HT-29 (cell line): ENCODE measurements at places on chromosomes 5 and 9.

- DNase-seq, result no peak
Observed at GRCh38 chr9:27227192-27227591, 69.8 kb downstream of the EQTN start.

DNA sequence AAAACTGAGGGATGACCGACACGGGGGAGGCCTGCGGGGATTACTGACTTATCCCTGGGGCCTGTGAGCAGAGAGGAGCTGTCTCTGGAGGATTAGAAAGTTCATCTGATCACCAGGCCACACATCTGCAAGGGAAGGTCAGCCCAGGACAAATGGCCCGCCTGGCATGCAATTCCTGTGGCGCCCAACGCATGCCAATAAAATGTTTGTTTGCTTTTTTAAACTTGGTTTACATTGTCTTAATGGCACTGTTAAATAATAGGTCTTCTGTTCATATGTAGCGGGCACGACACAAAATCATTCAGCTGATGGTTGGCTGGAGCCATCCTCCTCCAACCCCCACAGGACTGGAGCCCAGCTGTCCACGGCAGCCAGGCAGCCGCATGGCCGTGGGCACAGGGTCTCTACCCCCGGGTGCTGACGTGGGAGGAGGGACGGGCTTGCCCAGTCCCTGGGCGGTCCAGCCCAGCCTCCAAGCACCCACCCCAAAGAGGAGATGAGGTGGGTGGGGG, 41.0 kb upstream of the SLC12A7 start:
- peak; percentile 83 for DNase-seq

GRCh38 chr9:11779971-11780370, 913.2 kb upstream of the TYRP1 start:
- DNase-seq, result no peak

- peak; percentile 9 for DNase-seq
Observed at GRCh38 chr5:140868721-140869554, at the start of gene PCDHA11. PCDHA11 (plus strand) TSS chr5:140868957; CDS start chr5:140869104, 147 bp downstream.

DNA sequence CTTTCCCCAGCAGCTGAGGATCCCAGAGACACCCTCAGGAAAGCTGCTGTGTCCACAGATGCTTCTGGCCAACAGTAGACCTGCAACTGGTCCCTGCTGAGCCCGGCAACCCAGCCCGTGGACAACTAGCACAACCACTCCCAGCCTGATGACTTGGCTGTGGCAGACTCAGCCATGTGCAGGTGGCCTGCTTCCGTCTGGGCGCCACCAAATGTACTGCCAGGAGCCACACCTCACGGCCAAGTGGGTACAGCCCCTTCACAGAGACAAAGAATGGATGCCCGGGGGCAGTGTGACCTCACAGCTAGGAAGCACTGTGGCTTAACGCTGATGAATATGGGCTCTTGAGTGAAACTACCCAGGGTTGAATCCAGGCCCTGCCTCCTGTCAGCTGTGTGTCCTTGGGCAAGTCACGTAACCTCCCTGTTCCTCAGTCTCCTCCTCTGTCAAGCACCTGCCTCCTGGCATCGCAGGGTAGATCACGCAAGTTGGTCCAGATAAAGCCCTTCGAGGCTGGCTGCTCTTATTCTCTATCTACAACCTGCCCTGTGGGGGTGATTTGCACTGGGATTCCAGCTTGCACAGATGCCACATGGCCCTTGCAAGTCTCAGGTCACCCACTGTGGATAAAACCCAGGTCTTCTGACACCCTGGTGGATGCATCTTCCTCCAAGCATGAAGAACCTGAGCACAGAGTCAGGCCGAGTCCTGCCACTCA, 225.0 kb downstream of the PBX3 start:
- no peak for DNase-seq

GRCh38 chr5:124724357-124725039, 21.9 kb downstream of the ZNF608 start:
- no peak for DNase-seq

DNA sequence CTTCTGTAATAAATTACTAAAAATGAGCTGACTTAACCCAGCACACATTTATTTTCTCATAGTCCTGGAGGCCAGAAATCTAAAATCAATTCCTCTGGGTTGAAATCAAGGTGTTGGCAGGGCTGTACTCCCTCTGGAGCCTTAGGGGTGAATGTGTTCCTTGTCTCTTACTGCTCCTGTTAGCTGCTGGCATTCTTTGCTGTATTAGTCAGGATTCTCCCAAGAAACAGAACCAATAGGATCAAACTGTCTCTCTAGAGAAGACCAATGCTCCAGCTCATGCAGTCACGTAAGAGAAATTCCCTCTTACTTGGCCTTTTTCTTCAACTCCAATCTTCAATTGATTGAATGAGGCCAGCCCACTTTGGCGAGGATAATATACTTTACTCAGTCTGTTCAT, 15.3 kb upstream of the CD180 start:
- no peak for DNase-seq

DNA sequence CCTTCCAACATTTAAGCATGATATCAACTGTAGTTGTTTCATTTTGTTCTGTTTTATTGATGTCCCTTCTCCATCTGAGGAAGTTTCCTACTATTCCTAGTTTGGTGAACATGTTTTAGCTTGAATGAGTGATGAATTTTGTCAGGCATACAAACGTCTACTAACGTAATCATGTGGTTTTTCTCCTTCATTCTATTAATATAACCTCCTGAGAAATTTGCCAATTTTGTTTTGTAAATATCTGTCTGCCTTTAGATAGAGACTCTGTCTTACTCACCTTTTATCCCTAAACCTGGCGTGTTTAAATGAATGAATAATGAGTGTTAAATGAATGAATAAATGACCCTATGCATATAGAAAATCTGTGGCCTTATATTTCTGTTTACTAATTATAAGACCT, 26.5 kb upstream of the NREP start:
- DNase-seq, result no peak

DNA sequence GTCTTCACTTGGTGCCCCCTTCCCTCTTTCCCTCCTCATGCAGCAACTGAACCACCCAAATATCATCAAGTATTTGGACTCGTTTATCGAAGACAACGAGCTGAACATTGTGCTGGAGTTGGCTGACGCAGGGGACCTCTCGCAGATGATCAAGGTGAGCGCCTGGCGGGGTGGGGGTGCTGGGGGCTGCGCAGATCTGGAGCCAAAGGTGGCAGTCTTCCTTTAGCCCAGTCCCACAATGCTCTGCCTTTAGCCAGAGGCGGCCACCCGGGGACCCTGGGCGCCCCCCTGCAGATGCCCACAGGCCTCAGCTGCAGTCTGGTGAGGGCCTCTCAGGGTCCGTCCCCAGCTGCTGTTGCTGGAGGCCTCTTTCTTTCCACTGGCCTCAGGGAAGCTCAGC, 63.7 kb downstream of the NEK6 start:
- DNase-seq, result no peak

DNA sequence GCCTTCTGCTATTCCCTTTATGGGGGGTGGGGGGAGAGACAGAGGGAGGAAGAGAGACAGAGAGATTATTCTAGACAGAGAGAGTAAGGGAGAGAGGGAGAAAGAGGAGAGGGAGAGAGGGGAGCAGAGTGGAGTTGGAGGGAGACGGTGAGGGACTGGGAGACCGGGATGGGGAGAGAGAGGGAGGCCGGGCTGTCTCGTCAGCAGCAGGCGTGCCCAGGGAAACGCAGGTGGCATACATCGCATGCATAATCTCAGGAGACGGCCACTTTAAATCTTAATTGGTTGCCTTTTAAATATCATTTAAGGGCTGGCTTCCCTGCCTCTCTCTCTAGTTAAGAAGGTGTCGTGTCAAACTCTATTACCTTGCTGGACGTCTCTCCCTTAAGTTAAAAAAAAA, 8.4 kb downstream of the IRX4 start:
- DNase-seq, result no peak

DNA sequence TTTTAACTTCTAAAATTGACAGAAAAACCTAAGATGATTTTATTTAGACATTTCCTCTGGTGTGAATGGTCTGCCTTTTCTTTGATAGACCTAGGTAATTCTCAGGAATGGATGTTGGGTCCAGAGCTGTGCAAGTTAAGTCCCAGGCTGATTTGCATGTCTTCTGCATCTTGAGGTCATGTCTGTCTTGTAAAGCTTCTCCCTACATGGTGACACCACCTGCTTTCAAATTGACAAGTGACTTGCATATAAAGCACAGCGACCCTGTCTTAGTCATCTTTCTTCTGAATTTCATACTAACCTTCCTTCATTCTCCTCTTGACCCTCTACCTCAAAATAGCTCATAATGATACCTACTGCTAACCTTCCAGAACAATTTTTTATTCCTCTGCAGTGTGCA, 29.2 kb downstream of the OSTF1 start:
- no peak for DNase-seq

- no peak for DNase-seq
Observed at GRCh38 chr5:39360471-39361111, 3.7 kb downstream of the C9 start.

- no peak for DNase-seq
Observed at GRCh38 chr9:14192556-14192955, 121.4 kb downstream of the NFIB start.

DNA sequence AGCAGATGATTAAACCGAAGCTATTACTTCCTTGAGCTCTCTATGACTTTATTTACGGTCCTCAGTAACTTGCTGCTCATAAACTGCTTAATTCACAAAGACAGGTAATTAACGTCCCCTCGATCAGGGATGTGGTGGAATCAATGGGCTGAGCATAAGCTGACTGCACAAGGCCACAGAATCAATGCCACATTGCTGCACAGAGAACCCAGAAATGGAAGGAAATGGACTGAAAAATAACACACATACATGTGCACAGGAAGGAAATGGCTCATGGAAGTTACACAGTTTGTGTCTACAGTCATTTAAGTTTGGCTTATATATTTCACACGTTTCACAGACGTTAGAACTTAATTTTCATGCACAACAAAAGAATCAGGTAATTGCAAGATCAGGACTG, 118.3 kb upstream of the KLF9 start:
- DNase-seq, result no peak

DNA sequence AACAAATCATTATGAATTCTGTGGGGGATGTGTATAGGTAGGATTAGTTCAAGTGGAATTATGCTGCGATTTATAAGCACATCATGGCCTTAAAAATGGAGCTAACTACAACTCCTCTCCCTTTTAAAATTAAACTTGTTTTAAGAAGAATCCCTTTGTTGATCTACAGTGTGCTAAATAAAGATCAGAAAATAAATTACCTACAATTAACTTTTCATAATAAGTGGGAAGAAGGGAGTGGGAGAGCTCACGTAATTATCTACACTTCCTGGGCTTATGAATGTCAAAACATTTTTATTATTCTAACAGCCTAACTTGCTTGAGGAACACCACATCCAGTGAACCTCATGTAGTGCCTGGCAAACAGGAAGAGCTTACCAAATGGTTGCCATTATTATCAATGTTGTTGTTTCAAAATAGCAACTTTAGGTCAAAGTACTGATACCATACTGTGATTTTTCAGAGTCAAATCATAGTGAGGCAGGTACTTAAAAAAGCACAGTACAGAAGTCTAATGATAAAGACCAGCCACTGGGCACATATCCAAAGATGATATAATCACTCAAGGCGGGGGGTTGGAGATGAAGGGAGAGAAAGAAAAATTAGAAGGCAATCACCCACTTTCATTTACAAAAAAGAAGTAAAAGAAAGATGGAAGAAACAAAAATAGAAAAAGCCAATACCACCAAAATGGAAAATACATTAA, 174.0 kb downstream of the RAPGEF6 start:
- DNase-seq, result no peak

- no peak for DNase-seq
Observed at GRCh38 chr9:97723819-97724218, 26.7 kb upstream of the XPA start.

DNA sequence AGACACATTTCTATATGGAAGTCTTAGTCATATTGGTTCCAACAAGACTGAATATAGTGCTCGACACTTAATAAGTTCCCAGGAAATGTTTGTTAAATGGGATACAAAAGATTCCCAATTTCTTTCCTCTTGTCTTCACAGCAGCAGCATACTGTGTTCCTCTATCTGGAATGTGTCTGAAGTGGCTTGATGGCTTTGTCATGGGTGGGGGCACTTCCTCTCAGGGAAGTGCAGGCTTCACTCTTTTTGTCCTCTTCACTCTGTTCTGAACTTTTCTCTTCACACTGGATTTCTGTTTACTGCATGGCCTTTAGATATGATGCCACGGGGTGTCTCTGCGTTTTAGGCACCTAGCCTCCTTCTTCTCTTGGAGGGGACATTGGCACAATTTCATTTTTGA, 127.7 kb upstream of the C9orf72 start:
- no peak for DNase-seq

GRCh38 chr5:172194985-172195774, 1.2 kb downstream of the EFCAB9 start:
- DNase-seq, result no peak

DNA sequence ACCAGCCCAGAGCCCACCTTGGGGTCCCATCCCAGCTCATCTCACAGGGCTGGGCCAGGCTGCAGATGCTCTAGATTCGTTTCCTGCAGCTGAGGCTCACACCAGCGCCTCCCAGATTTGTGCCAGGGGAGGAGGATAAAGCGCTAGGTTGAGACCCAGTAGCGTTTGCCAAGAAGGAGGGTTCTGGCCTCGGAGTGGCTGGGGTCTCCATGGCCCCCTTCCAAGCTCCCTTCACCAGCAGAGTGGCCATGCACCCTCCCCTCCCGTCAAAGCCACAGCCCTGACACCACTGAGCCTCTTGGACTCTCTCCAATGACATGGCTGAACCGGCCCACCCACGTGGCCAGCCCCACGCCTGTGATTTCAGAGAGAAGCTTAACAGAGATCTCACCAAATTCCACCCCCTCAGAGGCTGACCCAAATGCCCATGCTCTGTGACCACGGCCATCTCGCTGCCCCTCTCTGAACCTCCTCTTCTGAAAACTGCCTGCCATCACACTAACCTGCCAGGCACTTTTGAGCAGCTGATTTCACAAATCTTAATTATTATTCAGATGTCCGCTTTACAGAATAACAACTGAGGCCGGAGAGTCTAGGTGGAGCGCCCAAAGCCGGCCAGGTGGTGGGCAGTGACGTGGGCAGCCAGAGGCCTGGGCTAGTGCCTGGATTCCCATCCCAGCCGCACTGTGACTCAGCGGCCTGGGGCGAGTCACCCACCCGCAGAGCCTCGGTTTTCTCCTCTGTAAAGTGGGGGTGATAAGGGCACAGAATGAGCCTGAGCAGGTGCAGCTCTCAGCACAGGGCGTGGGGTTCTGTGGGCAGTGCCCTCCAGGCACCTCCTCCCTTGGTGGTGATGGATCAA, 155.7 kb downstream of the C9orf50 start:
- no peak for DNase-seq

DNA sequence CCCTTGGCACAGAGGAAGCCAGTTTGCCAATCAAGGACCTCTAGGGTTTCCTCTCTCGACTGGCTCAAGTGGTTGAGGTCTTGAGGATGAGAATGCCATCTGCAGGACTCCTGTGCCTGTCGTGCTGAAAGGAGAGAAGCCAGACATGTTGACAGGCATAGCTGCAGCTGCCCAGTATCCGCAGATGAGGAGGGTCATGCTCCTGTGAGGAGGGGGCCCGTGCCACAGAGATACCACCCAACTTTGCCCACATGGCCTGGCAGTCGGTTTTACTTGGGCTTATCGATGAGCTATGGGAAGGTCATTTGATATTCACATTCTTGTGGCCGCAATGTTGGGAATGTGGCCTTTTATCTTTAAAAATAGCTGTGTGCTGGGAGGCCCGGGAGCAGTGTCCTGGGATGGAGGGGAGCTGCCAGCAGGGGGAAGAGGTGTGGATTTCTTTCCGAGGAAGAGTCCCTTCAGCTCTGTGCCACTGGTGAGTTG, 17.4 kb downstream of the FRMPD1 start:
- no peak for DNase-seq
